Pancreas (tissue), 10 donors: ENCODE measurements at places on chromosomes 3 and 15.

DNA sequence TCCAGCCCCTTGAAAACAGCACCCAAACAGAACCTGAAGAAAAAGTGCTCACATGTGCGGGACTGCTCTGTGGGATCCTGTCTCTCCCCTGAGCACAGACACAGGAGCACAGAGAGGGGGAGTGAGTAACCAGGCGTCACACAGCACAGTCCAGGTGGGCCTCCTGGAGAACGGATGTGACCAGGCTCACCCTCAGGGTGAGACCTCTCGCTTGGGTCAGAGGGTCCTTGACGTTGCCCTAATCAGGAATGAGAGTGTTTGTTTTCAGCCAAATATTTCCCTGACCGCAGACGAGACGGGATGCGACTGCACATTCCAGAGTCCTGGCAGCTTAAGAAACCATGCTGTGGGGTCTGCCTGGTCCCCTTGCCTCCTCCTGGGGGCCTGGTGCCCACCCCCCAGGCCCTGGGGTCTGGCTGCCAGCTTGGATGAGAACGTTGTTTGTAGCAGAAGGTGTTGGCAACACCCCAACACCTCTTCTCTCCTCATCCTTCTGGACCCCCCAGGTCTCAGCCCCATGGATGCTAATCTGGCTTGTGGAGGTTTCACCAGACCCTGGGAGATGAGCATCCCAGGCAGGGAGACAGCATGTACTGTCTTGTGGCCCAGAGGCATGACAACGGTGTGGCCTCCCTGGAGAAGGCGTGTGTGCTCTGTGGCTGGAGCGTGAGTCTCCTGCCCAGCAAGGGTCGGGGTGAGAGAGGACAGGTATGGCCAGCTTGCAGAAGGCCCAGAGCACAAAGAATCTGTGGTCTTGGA is 42.1 kb upstream of the SLC6A6 start:
- H3K4me1 ChIP-seq = no peaks in the 10 kb centered on the region
- H3K4me3 ChIP-seq = no peak overlapping the region
- no peaks in the 10 kb centered on the region for H3K36me3 ChIP-seq
- H3K27me3 ChIP-seq = no peaks in the 10 kb centered on the region
- no peak for DNase-seq

- H3K27ac ChIP-seq = no peak overlapping the region
- H3K4me3 ChIP-seq = no peak overlapping the region
- DNase-seq = no peak
- no peaks in the 10 kb centered on the region for H3K4me1 ChIP-seq
- H3K27me3 ChIP-seq = no peaks in the 10 kb centered on the region
These were observed 32.2 kb upstream of the LRTM1 start for GRCh38 chr3:54960082-54960481.

GRCh38 chr3:13838421-13838820 is 41.5 kb downstream of the WNT7A start:
- DNase-seq = no peak
- no peaks in the 10 kb centered on the region for H3K36me3 ChIP-seq
- H3K4me1 ChIP-seq = no peaks in the 10 kb centered on the region

DNA sequence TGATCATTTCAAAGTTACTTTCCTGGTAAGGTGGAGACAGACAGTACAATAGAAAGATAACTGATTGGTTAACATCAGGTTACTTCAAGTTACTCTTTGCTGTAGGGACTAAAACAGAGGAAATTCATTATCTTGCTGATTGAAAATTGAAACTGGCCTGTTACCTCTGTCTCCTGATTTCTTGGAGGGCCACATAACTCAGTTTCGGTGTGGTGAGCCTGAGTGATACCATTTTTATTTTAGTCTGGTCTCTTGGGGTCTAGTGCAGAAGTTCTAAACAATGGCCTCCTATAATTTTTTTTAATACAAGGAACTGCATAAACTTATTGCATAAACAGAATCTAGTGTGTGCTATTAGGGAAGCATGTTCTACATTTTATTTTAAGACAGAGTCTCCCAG is 1.2 kb upstream of the ICE2 start:
- H3K36me3 ChIP-seq = no peaks in the 10 kb centered on the region
- no peak for DNase-seq
- H3K27me3 ChIP-seq = no peaks in the 10 kb centered on the region
- no peak overlapping the region for H3K27ac ChIP-seq
- peak overlapping the region; percentile 86 for H3K4me3 ChIP-seq

DNA sequence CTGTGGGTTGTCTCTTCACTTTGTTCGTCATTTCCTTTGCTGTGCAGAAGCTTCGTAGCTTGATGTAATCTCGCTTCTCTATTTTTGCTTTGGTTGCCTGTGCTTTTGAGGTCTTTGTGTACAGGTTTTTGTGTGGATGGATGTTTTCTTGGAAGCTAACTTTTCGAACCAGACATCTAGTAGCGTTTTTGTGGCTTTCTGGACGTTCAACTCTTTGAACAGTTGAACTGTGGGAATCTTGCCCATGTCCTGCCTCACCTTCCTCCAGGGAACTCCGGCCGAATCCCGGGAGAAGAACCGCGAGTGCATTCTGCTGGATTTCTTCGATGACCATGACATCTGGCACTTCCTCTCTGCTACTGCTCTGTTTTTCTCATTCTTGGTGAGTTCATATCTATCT is 70.6 kb downstream of the USF3 start:
- H3K36me3 ChIP-seq = no peaks in the 10 kb centered on the region
- no peak overlapping the region for H3K4me3 ChIP-seq
- no peak for DNase-seq
- H3K27me3 ChIP-seq = no peaks in the 10 kb centered on the region
- H3K27ac ChIP-seq = no peak overlapping the region
- H3K4me1 ChIP-seq = no peaks in the 10 kb centered on the region

DNA sequence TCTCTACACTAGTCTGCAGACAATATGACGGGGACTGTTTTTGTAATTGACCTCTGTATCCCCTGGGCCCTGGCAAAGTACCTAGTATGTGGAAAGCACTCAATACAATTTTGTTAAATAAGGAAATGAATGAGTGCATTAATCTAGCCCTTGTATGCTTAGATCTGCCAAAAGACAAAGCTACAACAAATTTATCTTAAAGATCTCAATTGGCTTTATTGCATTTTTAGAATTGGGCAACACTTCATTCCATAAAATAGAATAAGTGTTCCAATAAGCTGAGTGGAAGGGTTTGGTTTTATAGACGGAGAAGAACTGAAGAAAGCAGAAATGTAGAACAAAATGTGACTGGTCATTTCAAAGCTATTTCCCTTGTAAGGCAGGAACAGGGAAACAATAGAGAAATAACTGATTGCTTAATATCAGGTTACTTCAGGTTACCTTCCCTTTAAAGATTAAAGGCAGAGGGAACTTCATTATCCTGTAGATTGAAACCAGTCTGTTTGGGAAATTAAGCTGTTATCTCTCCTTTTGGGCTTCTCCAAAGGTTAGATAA is 108.3 kb upstream of the MME start:
- H3K4me1 ChIP-seq = no peaks in the 10 kb centered on the region
- no peak overlapping the region for H3K4me3 ChIP-seq
- H3K36me3 ChIP-seq = no peaks in the 10 kb centered on the region
- no peak overlapping the region for H3K27ac ChIP-seq
- no peak for DNase-seq

DNA sequence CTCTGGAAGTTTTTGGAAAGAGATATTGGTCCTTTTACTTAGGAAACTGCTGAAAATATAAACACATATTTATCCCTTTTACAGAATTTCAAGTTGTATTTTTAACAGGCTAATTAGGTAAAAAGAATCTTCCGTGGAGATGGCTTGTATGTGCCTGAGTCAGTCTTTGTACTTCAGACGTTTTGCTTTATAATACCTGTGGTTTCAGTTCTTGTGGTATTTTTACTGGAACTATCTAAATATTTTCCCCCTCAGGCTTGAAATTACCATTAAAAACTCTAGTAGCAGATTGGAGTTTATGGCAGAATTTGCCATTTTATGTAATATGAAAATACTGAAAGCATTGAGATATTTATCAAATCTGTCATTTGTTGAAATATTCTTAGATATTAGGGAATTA is 151.6 kb upstream of the CGNL1 start:
- H3K4me1 ChIP-seq = no peaks in the 10 kb centered on the region
- H3K36me3 ChIP-seq = no peaks in the 10 kb centered on the region
- no peaks in the 10 kb centered on the region for H3K27me3 ChIP-seq

DNA sequence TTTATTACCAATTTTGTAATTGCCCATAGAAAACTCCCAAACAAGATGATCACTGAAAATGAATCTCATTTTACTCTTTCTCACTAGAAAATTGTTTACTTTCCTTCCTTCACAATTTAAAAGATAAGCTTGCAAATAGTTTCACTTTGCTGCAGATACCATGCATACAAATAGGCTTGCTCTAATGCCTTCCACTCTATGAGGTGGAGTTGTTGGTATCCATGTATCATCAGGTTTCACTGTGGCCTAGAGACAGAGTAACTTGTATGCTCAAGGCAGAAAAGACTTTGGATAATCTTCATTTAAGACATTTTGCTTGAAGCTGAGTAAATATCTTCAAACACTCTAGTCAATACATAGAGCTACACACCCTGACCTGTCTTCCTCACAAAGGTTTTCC is 60.8 kb downstream of the RYK start:
- H3K27me3 ChIP-seq = no peaks in the 10 kb centered on the region
- no peak overlapping the region for H3K27ac ChIP-seq
- H3K36me3 ChIP-seq = no peaks in the 10 kb centered on the region

DNA sequence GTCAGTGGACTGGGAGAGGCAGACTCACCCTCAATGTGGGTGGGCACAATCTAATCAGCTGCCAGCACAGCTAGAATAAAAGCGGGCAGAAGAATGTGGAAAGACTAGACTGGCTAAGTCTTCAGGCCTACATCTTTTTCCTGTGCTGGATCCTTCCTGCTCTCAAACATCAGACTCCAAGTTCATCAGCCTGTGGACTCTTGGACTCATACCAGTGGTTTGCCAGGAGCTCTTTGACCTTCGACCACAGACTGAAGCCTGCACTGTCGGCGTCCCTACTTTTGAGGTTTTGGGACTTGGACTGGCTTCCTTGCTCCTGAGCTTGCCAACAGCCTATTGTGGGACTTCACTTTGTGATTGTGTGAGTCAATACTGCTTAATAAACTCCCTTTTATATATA is 68.0 kb downstream of the CNTN3 start:
- no peaks in the 10 kb centered on the region for H3K36me3 ChIP-seq
- H3K4me3 ChIP-seq = no peak overlapping the region
- H3K4me1 ChIP-seq = no peaks in the 10 kb centered on the region
- DNase-seq = no peak

- DNase-seq = no peak
- no peaks in the 10 kb centered on the region for H3K36me3 ChIP-seq
- no peaks in the 10 kb centered on the region for H3K27me3 ChIP-seq
- H3K4me3 ChIP-seq = no peak overlapping the region
- no peak overlapping the region for H3K27ac ChIP-seq
These were observed 462.2 kb downstream of the ZPLD1 start for GRCh38 chr3:102896851-102897621.

- DNase-seq = no peak
- H3K27ac ChIP-seq = no peak overlapping the region
- H3K4me3 ChIP-seq = no peak overlapping the region
These were observed 782.0 kb downstream of the EPHA3 start for GRCh38 chr3:89889386-89889785.

DNA sequence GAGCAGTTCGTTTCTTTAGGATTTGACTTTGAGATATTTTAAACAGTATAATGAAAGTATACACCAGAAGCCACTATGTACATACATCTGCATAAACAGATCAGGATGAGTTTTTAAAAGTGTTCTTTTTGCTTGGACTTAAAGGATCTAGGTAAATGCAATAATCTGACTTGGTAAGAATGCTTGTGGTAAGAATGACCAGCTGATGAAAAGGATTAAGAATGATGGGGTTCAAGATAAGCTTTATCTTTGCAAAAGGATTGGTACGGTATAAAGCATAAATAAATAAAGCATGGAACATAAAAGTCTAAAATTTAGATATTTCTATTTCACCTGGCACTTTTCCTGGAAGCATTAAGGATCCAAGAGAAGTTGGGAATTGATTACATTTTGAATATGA is 9.8 kb upstream of the MME start:
- H3K4me3 ChIP-seq = no peak overlapping the region
- no peaks in the 10 kb centered on the region for H3K4me1 ChIP-seq
- H3K36me3 ChIP-seq = no peaks in the 10 kb centered on the region
- no peak overlapping the region for H3K27ac ChIP-seq

GRCh38 chr3:151230646-151231045 is 27.6 kb upstream of the GPR171 start:
- DNase-seq = no peak
- H3K36me3 ChIP-seq = no peaks in the 10 kb centered on the region
- no peak overlapping the region for H3K27ac ChIP-seq
- H3K27me3 ChIP-seq = no peaks in the 10 kb centered on the region

GRCh38 chr15:23472033-23472432 is 25.0 kb upstream of the GOLGA6L2 start:
- DNase-seq = no peak
- H3K27me3 ChIP-seq = no peaks in the 10 kb centered on the region
- H3K27ac ChIP-seq = no peak overlapping the region
- H3K36me3 ChIP-seq = no peaks in the 10 kb centered on the region

DNA sequence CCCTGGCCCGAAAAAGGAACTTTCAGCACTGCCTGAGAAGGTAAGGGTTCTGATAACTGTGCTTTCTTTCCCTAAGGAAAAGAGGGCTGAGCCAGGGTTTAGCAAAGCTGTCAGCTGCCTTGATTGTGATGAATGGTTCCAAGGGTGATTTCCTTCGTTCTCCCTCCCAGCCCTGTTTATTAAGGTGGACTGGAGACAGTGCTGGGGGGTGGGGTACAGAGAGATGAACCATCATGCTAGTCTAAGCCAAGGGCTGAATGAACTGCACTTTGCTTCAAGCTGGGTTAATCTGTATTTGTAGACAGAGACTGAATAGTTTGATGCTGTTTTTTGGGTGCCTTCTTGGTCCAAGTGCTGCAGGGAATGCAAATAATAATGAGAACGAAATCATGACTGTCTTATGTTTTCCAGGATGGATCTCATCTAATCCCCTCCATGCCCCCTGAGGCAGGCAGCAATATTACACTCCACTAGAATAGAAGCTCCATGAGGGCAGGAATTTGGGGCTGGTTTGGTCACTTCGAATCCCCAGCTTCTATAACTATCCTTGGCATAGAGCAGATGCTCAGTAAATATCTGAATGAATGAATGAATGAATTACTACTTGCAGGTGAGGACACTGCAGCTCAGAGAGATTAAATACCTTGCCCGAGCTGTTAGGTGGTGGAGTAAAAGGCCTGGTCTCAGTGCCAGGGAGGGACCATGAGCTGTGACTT is 10.9 kb downstream of the PXYLP1 start:
- DNase-seq = no peak
- no peak overlapping the region for H3K27ac ChIP-seq
- H3K27me3 ChIP-seq = no peaks in the 10 kb centered on the region
- H3K4me1 ChIP-seq = peaks cover 16% of the 10 kb centered on the region

GRCh38 chr3:76668653-76669052 is 371.2 kb upstream of the ROBO2 start:
- H3K27ac ChIP-seq = no peak overlapping the region
- H3K27me3 ChIP-seq = no peaks in the 10 kb centered on the region
- H3K4me3 ChIP-seq = no peak overlapping the region
- no peaks in the 10 kb centered on the region for H3K4me1 ChIP-seq
- DNase-seq = no peak
